Stimulated activated CD8-positive, alpha-beta memory T cell treated with anti-CD3 and anti-CD28 coated beads, Interleukin-4, amount 100 ng/mL, for 1 hour (primary cell): ENCODE measurements at places on chromosomes 1 and 21.

- DNase-seq: no peak
These were observed 67.6 kb upstream of the PDE4B start for GRCh38 chr1:65725064-65725463.

GRCh38 chr1:173043253-173043652 lies 7.5 kb downstream of the TNFSF18 start:
- no peak for DNase-seq

DNA sequence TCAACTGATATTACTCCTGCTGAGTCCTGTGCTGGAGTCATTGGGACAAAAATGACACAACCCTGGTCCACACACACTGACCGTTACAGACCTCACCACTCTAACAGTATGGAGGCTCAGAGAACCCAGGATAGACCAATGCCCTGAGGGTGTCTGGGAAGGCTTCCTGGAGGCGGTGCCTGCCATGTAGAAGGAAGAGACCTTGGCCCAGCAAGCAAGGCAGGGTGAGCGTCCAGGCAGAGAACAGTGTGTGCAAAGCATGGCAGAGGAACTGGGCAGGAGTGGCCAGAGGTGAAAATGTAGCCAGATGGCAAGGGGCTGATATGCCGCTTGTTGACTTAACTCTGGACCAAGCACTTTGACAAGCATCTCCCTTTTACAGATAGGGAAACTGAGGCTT lies 85.5 kb downstream of the VWA5B1 start:
- DNase-seq: no peak

DNA sequence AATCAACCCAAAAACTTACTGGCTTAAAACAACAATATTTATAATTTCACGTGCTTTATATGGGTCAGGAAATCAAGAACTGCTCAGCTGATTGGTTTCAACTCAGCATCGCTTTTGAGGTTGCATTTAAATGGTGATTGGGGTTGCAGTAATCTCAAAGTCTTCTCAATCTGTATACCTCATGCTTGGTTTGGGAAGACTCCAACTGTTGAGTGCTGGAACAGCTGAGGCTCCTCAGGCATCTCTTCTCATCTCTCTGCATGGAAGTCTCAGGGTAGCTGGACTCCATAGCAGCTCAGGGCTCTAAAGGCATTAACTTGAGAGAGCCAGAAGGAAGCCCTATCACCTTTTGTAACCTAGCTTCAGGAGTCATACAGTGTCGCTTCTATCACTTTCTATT lies 35.1 kb downstream of the AK5 start:
- DNase-seq: no peak

GRCh38 chr1:159040893-159041724 lies 31.4 kb downstream of the IFI16 start:
- no peak for DNase-seq
